Stimulated activated effector memory CD8-positive, alpha-beta T cell treated with anti-CD3 and anti-CD28 coated beads, Interleukin-12 subunit alpha, Interleukin-12 subunit beta, amount 100 ng/mL, for 72 hours (primary cell): ENCODE measurements at places on chromosomes 6 and 20.

- DNase-seq, result no peak
Observed at GRCh38 chr6:74439123-74439811, 743.3 kb downstream of the CD109 start.

- DNase-seq, result no peak
Observed at GRCh38 chr20:59623583-59623982, 19.2 kb downstream of the PHACTR3 start.

- peak; percentile 73 for DNase-seq
Observed at GRCh38 chr6:33578588-33579011, 1.5 kb downstream of the BAK1 start.

GRCh38 chr20:13777171-13777601, 7.5 kb downstream of the ESF1 start:
- no peak for DNase-seq

DNA sequence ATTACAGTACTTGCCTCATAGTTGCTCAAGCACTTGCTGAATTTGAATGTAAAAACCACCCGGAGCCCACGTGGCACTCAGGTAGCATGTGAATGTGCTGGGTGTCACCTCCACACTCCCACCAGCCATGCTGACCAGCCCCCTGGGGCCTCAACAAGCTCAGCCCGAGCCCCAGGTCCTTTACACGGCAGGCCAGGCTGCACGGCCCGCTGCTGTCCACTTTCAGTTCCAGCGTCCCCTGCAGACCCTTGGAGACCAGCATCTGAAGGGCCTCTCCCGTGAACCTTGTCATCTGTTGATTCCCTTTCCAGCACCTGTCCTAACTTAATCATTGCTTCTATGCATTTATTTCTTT, 33.3 kb upstream of the ZBP1 start:
- peak; percentile 45 for DNase-seq

- DNase-seq, result no peak
Observed at GRCh38 chr6:147651249-147652063, 143.0 kb downstream of the SAMD5 start.

DNA sequence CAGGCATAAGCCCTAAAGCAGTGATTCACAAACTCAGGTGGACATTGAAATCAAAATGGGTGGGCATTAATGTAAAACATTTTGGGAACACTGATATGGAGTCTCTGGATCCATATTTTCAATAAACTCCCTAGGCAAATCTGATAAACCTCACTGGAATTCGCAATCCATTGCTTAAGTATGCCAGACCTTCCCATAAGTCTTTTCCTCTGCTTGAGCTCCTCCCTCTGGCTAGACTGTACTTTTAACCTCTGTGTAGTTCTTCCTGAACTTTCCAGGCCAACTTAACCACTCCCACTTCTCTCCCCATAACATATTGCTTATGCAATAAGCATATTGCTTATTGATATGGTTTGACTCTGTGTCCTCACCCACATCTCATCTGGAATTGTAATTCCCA, 629.7 kb upstream of the IMPG1 start:
- DNase-seq, result no peak

DNA sequence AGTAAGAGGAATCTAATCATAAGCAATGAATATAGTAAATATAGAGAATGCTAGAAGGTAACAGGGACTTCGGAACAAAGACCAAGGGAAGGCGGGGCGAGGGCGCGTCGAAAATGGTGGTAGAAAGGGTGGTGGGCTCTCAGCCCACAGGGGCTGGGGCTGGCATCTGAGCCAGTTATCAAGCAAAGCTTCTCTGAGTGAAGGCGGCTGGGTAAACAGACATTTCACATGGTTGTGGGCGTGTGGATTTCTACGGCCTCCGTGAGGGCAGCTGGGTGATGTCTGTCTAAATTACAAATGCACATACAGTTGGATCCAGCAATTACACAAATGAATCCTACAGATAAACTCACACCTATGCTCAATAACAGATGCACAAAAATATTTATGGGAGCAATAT, 56.6 kb downstream of the TOX2 start:
- no peak for DNase-seq

GRCh38 chr6:28176373-28176772, 34.7 kb downstream of the ZKSCAN8 start:
- DNase-seq, result no peak

DNA sequence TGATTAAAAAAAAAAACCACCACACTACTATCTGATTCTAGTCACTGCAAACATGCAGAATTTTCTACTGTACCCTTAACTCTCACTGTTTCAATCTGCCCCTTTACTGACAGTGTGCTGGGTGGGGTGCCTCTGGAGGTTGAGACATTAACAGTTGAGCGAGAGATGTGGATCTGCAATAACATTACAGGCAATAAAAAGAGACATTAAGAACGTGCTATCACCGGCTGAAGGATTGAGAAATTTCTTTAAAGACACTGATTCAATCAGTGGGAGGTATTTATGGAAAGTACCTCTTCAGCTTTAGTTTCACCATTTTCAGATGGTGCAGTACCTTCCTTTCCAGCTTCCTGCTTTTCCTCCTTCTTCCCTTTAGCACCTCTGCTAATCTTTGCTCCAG, 32.5 kb downstream of the HMGN3 start:
- DNase-seq, result no peak

- no peak for DNase-seq
Observed at GRCh38 chr20:5401277-5401875, 84.6 kb upstream of the PROKR2 start.

GRCh38 chr20:32763202-32764004, 1.2 kb downstream of the DNMT3B start:
- DNase-seq, result no peak

DNA sequence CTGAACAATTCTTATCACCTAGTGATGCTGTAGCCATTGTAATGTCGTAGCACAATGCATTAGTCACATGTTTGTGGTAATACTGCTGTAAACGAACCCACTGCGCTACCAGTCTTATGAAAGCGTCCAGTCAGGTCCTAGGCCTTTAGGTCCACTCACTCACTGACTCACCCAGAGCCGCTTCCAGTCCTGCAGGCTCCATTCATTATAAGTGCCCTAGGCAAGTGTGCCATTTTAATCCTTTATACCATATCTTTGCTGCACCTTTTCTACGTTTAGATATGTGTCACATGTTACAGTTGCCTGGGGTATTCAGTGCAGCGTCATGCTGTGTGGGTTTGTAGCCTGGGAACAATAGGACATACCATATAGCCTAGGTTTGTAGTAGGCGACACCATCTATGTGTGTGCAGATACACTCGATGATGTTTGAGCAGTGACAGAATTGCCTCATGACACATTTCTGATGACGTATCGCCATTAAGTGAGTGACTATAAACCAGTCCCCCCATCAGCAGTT, 15.4 kb downstream of the IGF2R start:
- DNase-seq, result no peak

- no peak for DNase-seq
Observed at GRCh38 chr6:4864519-4864918, 88.3 kb downstream of the CDYL start.

- DNase-seq, result no peak
Observed at GRCh38 chr20:35328689-35329088, 36.5 kb upstream of the FAM83C start.

- no peak for DNase-seq
Observed at GRCh38 chr6:62391358-62391757, 105.3 kb upstream of the KHDRBS2 start.

DNA sequence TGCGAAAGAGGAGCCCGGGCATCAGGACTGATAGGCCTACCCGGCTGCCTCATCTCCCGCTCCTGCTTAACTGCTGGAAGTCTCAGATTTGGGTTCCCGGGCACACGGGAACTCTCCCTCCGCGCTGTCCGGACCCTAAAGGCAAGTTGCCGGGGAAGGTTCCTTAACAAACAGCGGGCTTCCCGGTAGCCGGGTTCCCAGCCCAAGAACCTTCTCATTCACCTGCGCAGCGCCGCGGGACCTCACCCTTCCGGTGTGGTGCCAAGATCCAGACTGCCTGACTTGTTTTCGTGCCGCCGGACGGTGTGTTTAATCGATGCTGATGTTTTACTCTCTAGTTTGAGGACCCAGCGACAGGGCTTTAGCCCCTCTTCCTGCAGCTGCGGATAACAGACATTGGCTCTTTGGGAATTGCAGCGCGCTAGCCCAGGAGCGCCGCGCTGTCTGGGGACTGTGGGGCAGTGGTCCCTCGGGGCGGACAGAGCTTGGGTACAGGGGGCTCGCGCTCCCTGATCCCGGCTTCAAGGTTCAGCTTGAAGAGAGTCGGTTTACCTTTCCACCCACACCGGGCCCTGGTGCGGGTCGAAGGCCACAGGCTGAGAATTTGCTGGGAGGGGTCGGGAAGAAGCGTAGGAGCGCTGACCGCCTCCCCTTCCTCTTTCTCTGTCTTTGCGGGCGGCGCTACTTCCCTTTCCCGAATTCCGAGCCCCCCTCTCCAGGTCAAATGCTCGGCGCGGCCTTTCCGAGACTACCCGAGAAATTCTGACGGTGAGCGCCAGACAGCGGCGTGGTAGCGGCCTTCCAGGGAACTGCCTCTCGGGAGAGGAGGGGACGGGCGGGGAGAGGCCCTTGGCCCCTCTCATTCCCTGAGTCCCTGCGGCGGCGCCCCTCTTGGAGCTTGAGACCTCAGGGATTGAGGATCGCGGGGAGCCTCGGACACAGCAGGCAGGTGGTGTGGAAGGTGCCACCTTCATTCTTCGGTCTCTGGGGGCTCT, 17.2 kb downstream of the ABT1 start:
- no peak for DNase-seq

DNA sequence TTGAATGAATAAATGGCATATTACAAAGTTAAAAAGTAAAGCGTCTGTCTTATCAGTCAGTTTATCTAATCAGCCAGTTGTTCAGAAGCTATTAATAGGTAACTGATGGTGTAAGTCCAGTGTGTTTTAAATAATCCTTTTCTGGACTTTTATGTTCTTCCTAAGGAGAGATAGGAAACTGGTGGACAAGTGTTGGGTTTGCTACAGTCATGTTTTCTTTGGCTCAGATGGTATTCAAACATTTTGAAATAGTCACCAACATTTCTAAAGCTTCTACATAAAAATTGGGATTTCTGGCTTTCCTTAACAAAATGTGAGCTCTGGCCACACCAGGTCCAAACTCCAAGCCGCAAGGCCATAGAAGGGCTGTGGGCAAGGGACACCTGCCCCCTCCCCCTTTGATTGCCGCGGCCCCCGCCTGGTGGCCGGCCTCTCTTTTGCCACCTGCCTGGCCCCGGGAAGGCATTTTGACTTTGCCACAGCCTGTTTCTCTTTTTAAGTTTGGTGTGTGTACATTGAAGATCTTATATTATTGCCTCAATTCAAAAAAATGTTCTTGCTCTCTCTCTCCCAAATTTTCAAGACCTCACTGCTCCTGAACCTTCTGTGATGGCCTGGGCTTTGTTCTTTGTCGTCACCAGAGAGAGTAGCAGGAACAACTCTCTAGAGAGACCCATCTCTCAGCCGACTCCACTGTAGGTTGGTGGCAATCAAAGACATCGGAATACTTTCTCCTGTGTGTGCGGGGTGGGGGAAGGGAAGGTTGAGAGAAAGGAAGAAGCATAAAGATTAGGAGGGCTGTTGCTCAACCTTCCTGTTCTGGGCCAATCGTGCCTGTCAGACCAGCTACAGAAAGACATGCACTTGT, 84.0 kb upstream of the ZNF217 start:
- DNase-seq, result no peak

GRCh38 chr6:4125933-4126864, 9.2 kb downstream of the ECI2 start:
- DNase-seq, result no peak

DNA sequence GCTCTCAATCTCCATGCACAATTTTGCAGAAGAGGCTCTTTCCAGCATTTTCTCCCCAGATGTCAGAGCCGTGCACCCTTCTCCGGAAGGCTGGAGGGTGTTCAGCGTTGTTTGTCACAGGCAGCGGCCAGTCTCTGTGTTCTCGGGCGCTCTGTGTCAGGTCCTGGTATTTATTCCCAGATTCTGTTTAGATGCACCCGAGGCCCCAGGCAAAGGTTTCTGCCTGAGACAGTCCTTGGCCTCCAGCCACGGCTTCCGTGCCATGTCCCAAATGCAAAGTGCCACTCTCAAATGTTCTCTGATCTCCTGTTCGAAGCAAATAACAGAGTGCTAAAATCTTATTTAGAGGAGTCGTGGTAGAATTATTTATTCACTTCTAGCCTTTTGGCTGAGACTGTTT, 140.3 kb upstream of the AGPAT4 start:
- DNase-seq, result no peak

GRCh38 chr6:51489133-51489532, 598.3 kb downstream of the PKHD1 start:
- DNase-seq, result no peak

DNA sequence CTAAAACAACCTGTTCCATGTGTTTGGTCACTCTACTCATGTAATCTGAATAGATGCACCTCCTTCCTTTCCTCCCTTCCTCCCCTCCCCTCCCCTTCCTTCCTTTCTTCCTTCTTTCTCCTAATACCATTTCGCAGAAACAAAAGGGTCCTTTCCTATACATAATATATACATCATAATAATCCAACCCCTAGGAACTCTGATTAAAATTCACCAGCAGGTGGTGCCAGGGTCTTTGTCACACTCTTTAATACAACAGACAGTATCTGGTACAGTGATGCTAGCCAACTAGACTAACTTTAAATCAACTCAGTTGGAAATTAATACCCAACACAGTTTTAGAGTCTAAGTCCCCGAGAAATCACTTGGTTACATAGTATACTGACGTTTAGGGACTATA, 181.2 kb upstream of the SHLD1 start:
- no peak for DNase-seq

- no peak for DNase-seq
Observed at GRCh38 chr6:34513646-34514045, 42.5 kb downstream of the SPDEF start.

- no peak for DNase-seq
Observed at GRCh38 chr6:53056273-53056672, 8.9 kb upstream of the FBXO9 start.

GRCh38 chr6:166449036-166449435, 66.3 kb upstream of the MPC1 start:
- no peak for DNase-seq

DNA sequence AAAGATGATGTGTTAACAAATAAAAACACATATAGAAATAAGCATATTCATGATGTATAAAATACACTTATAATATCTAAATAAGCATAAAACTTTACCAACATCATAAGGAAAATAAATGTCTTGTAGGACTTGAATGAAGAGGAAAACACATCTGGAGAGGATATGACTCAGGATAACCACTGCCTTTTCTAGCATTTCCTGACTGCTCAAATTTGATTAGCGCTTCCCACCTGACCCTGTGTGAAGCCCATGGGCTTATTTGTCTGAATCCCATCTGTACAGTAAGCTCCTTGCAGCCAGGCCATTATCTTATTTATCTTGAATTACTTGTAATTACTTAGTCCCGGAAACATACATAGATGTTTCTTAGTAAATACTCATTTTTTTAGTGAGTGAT, 608.6 kb downstream of the COL12A1 start:
- no peak for DNase-seq
